ENCODE measurements at places on chromosomes 13 and 19.

- DNase-seq, result no peak
Observed at GRCh38 chr19:48633148-48634035, 3.8 kb downstream of the DBP start.

GRCh38 chr13:34257966-34258365 lies 440.0 kb downstream of the RFC3 start:
- DNase-seq, result no peak

DNA sequence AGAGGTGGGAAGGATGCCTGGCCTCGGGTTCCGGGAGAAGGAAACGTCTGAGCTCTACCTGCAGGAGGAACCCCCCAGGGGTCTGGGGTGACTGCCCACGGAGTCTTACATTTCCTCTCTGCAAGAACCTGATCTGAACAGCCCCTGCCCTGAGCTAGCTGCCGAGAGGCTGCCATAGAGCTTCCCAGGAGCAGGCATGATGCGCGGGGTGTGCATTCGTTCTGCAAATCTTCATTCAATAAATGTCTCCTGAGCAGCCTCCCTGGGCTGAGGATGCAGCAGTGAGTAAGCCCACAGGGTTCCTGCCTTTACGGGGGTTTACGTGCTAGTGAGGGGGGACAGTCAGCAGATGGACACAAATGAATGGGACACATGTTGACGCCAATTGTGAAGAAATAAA lies 1.5 kb upstream of the SHISA7 start:
- DNase-seq, result no peak

- DNase-seq, result no peak
Observed at GRCh38 chr19:406135-406781, 2.7 kb downstream of the C2CD4C start.

DNA sequence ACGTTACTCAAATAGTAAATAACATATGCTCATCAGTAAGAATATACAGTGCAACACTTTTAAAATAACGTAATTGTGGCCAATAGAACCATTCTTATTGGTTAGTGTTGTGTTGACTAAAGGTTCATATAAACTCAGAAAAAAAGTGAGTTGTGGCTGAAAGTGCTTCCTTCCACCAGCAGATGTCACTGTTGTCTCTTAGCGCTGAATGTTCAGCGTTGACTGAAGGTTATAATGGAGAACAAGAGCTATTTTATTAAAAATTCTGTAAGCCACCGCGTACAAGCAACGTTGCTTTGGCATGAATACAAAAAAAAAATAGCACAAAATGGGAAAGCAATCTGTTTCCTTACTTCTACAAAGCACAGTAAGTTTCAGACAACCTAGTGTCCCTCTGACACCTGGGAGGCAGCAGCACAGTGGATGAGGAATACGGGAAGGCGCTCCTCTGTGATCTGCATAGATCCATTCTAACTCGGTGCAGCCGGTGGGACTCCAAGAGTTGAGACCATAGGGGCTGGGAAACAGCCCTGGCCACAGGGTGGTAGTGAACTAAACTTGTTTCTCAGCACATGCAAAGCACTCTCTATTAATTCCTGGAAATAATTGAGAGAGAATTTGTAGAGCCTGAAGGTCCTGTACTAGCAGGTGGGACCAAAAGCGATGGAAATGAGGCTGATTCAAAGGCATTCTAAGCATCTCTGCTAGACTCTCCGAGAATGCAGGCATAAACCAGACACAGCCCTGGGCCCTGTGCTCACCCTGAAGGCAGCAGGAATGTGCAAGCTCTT lies 23.9 kb upstream of the OXGR1 start:
- DNase-seq, result no peak

- DNase-seq, result no peak
Observed at GRCh38 chr13:42048342-42048683, at the start of gene DGKH. Gene DGKH (plus strand): TSS chr13:42048648. CDS start chr13:42048774, 126 bp downstream.

GRCh38 chr13:55577847-55578210 lies 1562.9 kb upstream of the PRR20A start:
- no peak for DNase-seq

DNA sequence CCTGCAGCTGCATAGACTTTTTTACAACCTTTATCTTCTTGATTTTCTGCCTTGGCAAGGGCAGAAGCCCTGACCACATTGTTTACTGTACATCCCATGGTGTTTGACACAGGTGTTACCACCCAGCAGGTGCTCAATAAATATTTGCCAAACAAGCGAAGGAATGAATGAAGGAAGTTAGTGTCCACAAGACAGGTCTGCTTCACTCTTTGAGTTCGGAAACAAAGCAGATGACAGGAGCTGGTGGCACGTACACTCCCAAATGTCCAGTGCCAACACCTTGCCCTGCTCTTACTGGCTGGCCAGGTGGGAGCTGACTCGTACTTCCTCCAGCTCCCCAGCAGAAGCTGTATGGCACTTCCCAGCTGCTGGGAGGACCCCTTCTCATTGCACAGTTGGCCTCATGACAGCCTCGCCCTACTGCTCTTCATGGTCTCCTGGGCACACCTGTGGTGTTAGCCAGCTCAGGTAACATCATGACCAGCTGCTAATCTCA lies 22.0 kb upstream of the MUC16 start:
- DNase-seq, result no peak

DNA sequence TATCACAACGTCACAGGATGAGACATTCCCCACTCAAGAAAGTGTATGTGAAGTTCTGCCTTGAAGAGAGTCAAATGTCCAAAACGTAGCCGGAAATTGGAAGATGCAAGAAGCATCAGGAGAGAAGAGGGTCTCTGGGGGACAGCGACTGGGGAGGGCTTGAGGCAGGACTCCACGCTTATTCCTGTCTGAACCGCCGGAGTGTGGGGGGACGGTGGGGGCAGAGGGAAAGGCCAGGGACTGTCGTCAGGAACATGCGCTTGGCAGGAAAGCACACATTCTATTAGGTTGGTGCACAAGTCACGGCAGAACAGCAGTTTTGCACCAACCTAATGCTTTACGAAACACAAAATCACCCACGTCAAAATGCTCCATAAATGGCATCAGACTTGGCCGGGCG lies 95.3 kb upstream of the TM9SF2 start:
- DNase-seq, result no peak

DNA sequence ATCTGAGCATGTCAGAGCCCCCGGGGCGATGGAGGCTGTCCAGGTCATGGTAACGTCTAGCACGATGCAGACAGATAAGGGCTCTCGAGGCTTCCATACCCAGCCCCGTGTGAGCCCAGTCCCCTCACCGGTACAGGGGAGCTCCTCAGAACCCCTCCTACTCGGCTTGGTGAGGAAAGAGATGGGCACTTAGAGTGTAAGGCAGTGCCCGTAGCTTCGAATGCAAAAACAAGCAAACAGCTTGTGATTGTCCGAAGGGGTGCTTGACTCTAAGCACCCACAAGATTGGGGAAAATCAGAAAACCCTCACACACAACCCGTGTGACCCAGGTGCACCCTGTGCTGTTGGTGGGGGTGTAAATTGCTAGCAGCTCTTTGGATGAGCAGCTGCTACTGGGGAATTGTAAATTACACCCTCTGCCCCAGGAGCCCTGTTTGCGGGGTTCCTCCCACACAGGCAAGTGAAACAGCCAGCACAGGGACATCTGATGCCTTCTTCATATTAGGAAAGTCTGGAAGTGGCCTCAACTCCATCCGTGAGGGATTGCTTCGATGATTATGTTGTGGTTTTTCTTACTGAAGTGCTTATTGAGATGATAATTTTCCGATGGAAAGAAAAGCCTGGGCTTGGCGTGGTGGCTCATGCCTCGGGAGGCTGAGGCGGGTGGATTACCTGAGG lies 918 bp upstream of the PSPN start:
- no peak for DNase-seq

- DNase-seq, result no peak
Observed at GRCh38 chr19:58007285-58007684, 4.7 kb upstream of the ZNF606 start.

- DNase-seq, result no peak
Observed at GRCh38 chr13:43448605-43449336, 338.0 kb downstream of the ENOX1 start.

- DNase-seq, result no peak
Observed at GRCh38 chr13:41352935-41353840, 42.1 kb downstream of the NAA16 start.

GRCh38 chr19:41863209-41863931 lies 3.3 kb downstream of the RPS19 start:
- no peak for DNase-seq

DNA sequence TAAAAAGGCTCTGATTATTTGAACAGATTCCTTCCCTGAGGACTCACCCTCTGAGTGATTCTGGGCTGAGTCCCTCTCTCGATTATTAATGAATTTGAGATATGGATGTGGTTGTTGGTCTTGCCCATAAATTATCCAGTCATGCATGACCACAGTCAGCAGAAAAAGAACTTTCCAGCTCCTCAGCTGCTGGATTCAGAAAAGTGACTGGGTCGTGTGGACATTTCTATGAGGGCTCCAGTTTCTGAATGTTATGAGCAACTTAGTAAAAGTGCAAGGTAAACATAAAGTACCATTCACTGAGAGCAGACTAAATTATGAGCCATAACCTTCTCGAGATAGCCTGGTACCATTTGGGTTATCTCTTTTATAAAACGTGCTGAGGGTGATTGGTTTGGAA lies 100.1 kb upstream of the CLDN10 start:
- DNase-seq, result no peak

DNA sequence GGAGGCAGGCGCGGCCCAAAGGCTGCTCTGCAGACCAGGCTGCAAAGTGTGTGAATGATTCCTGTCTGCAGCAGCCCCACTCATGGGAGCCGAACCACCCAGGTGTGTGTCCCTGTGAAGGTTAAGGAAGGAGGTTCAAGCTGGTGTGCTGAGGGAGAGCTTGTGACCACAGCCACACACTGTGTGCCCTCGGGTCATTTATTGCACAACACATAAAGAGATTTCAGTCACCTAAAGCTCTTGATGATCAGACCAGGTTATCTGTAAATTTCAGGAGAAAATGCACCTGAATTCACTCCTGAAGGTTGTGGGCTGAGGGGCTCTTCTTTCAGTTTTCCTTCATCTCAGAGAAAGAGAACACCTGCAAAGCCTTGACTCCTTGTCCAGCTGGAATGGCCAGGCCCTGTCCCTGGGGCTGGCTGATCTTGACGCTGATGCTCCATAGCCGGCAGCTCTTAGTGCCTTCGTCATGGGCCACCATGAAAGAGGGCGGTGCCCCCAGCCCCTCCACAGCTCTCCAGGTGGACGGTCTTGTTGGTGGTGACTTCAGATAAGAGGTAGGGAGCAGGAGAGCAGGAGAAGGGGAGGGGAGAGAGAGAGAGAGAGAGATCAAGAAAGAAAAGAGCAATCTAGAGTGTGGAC lies 110.8 kb upstream of the C1QTNF9B start:
- DNase-seq, result no peak

DNA sequence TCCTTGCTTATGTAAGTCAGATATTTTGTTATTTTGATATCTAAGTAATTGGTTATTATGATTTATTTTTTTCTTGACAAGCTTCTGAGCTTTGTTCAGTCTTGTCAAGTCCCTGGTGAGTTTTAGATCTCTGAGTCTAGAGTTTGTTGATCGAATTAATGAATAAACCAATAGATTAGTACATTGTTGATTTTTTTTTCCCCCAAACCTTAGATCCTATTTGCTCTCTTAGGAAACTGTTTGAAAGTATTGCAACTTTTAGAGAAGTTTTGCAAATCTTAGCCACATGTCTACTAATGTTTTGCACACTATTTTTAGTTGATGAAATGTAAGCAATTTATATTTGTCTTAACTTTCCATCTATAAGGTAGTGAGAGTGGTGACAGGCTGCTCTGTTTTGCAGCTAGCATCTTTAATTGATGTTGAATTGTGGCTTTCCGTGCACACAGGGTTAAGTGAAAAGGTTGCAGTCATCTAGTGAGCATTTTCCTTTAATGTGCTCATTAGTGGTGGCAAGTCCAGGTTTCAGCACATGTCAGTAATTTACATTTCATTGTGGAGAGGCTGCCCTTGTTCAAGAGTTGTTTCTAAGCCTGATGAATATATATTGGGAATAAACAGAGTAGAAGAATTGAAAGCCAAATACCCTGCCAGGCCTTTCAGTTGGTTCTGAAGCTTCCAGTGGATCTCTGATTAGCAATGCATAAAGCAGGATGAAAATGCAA lies 86.3 kb downstream of the PCCA start:
- no peak for DNase-seq

DNA sequence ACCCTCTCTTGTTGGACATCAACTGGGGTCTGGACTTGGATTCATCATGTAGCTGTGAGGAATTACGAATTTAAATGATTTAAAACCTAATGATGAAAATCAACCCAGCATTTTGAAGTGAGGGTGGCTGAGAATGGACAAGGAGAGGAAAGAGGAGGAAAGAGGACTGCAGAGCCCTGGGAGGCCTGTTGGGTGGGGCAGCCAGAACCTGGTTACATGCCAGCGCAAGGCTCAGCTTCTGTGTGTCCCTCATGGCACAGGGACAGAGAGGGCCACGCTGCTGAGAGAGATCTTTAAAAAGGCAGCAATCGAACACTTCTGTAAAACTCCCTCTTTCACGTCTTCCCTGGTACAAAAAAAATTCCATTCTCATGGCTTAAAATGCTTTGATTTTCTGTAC lies 292.7 kb downstream of the MYO16 start:
- no peak for DNase-seq

DNA sequence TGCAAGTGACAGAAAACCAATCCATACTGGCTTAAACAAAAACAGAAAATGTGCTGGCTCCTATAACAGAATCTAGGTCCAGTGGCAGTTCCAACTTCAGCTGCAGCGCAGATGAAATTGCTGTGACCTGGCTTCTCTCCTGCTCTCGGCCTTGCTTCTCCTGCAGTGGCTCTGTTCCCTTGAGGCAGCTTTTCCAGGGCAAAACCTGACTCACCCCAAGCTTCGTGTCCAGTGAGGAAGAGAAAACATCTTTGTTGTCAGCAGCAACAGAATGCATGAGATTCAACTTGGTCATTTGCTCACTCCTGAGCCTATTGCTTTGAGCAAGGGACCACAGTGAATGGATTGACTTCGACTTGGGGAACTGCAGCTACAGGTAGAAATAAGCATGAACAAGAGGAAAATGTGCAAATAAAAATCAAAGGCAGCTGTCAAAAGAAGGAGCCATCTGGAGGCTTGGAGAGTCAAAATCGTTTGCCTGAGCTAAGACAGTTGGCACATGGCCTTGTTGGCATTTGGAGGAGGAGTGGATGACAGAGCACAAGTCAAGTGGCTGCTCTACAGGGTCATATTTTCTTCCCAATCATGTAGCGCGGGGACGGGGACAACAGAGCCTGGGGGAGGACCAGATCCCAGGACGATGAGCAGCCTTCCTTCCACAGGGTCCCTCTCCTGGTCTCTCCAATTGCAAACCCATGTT lies 523.4 kb downstream of the FGF9 start:
- DNase-seq, result no peak

DNA sequence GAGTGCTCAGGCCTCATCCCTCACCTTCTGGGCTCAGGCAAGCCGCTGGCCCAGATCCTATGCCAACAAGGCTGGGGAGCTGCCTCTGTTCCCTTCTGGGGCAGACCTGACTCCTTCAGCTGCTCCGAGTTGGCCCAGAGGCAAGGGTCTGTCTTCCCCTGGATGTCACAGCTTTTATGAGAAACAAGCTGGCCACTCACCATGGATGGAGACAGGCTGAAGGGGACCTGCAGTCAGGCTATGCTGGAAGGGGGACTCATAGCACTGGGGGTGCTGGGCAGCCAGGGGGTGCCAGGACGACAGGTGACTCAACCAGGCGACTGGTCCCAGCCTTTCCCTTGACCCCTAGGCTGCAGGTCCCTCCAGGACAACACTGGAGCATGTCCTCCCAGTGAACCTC lies 52.4 kb upstream of the C1QTNF9B start:
- DNase-seq, result no peak

Measured in activated T-helper 9 cell treated with anti-CD3 and anti-CD28 coated beads, Interleukin-2, amount 50 U/mL, for 16 hours (primary cell).